ENCODE measurements at places on chromosomes 12 and 14. TPM values are rescaled to one million over a fixed set of nuclear protein-coding genes. Genes with fewer than 3 reads are reported as not detected.

- no peak for DNase-seq
These were observed 47.1 kb upstream of the MTERF2 start for GRCh38 chr12:107033758-107034739.

- DNase-seq: no peak
These were observed 183.8 kb downstream of the TMEM132C start for GRCh38 chr12:128450810-128451209.

DNA sequence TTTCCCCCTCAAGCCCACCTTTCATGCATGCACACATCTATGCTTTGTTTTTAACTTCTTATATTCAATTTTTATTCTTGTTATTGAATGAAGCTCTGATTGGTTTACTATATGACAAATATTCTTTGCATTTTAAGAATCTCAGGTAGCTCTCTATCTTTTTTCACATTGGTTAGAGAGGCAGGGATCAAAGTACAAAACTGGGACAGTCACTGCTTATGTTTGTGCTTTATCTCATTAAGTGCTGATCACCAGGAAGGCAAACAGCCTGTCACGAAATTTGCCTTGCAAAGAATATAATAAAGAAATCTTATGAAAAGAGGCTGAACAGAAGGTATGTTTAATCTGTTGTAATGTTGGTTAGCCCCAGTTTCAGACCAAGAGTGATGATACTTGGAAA is 29.7 kb upstream of the INSM2 start:
- DNase-seq: no peak

The CCDC175 gene
- not detected for total RNA-seq

The EPYC gene
- total RNA-seq: not detected

GRCh38 chr12:95204141-95204866 is 13.0 kb downstream of the FGD6 start:
- peak; percentile 73 for DNase-seq

The CNTN1 gene
- total RNA-seq: not detected

DNA sequence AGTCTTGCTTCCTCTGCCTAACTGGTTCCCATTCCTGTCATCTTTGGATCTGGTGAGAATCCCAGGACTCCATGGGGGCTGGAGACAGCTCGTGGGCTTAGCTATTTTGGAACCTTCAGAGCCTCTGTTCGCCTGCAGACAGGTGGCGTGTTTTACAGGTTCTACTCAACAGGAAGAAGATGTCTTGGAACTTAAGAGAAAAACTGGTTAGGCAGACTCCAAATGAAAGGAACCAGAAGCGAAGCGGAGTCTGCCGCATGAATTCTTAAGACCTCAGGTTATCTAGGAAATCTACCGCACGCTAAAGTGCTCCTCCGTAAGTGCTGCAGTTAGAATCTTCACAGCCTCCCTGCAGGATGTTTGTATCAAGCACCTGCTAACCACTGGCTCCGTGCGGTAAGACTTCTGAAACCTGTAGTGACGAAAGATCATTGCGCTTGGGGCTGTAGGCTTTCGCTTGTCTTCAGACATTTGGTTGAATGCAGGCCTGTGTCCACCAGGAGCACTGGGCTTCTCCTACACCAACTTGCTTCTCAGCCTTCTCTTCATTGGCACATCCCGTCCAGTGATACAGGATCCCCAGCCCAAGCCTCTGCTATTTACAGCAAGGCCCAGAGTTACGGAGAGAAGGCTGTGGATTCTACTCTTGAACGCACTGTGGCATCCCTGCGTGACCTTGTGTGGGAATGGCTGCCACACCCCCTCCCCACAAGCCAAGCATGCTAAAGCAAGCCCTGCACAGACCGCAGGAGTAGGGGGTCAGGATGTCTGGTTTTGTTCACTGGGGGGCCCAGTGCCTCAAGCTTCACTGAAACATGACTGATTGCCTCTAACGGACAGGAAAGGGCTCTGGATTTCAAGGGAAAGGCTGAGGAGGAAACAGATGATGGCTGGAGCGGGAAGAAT is 35.0 kb downstream of the ACADS start:
- no peak for DNase-seq

The ADAMTS20 gene
- not detected for total RNA-seq

- no peak for DNase-seq
These were observed 195.9 kb upstream of the PARP11 start for GRCh38 chr12:4068981-4069669.

The OR6C2 gene
- total RNA-seq: not detected

The MMAB gene
- total RNA-seq: 68.3 TPM

DNA sequence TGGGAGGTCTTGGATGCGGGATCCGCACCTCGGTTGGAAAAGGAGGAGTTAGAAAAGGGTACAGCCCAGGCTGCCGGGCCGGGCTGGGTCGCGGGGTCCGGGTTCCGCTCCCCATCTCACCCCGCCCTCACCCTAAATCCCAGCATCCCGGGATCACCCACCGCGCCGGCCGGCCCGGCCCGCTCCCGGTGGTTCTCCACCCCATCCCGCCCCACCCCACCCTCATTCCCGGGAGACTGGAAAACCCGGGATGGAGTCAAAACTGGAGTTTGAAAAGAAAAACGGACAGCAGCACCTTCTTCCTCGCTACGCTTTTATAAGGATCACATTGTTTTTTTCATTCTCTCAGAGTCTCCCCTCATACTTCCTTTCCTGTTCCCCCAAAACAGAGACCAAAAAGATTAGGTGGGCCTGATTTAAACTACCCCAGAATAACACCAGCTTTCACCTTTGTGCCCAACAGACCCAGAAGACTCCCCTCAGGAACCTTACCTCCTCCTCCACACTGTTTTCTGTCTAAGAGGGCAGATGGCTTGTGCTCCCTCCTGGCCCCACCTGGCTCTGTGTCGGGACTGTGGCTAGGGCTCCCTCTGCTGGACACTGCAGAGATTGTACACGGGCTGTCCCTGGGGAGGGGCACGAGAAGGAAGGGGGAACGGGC is 2.8 kb downstream of the GLI1 start:
- peak; percentile 81 for DNase-seq

GRCh38 chr12:11677093-11677492 is 27.6 kb downstream of the ETV6 start:
- DNase-seq: no peak

The ADAM21 gene
- 1.7 TPM for total RNA-seq

- DNase-seq: peak; percentile 48
These were observed 5.6 kb downstream of the ATP2A2 start for GRCh38 chr12:110286623-110287022.

DNA sequence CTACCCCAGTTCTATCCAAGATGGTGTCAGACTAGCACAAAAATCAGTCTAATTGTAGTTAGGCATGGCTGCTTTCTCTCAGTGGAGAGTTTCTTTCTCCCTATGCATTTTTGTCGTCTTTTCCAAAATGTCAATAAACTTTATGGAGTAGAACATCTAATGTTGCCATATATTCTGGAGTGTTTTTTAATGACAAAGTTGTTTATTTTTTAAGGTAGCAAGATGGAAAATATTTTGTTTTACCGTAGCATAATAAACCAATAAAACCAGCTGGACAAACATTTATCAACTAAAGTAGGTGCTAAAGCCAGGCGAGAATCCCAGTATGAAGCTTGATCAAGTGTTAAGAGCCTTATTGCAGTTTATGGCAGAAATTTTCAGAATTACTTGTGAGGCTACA is 146.3 kb downstream of the TMTC2 start:
- no peak for DNase-seq

- DNase-seq: no peak
These were observed 35.7 kb downstream of the KIF26A start for GRCh38 chr14:104174051-104174450.

- no peak for DNase-seq
These were observed 967.9 kb upstream of the SEL1L start for GRCh38 chr14:82501554-82501953.

- no peak for DNase-seq
These were observed 1.3 kb downstream of the GPRC5A start for GRCh38 chr12:12892681-12893141.

GRCh38 chr12:118591-118990 is 52.0 kb downstream of the IQSEC3 start:
- DNase-seq: no peak

- no peak for DNase-seq
These were observed 73.4 kb downstream of the SLC38A4 start for GRCh38 chr12:46752396-46752795.

DNA sequence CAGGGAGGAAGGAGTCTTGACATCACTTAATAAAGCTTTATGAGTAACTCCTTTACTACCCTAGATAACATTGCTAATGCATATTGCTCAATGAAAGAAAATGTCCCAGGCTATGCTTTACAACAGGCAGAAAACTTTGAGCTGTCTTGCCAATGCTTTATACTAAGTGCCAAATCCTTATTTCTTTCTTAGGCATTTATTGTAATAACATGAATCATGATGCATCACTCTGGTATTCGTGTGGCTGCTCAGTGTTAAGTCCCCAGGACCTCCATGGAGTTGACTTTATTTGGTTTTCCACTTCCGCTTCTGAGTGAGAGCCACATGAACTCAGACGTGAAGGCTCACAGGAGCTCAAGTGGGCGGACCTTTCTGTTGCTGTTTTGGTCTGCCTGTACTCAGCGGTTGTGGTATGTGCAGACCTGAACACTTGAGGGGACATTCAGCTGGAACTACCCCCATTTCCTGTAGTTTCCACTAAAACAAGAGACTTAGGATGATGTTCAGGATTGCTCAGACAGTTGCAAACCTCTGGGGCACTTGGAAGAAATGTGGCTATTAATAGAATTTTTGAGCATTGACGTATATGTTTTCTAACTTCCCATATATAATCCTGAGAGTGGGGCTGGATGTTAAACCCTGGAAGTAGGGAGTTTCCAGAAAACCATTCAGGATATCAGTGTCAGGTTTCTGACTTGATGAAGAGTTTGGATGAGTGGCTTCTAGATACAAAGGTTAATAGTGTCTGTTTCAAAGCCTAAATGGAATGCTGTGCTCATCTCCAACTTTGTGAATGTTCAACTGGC is 258.6 kb downstream of the MSRB3 start:
- DNase-seq: peak; percentile 87

GRCh38 chr12:76250256-76250655 is 98.0 kb downstream of the BBS10 start:
- DNase-seq: no peak

GRCh38 chr14:103343905-103344797 is 10.1 kb downstream of the EIF5 start:
- DNase-seq: no peak

All from MG63 (cell line).